ENCODE measurements at places on chromosomes 7 and 10.

GRCh38 chr7:24349339-24349738 lies 65.3 kb downstream of the NPY start:
- no peak for DNase-seq

- no peak for DNase-seq
Observed at GRCh38 chr10:111080224-111080623, 3.4 kb downstream of the ADRA2A start.

- DNase-seq: no peak
Observed at GRCh38 chr7:95693551-95694333, 78.6 kb upstream of the DYNC1I1 start.

- DNase-seq: no peak
Observed at GRCh38 chr10:110398419-110399105, 93.8 kb upstream of the SMNDC1 start.

DNA sequence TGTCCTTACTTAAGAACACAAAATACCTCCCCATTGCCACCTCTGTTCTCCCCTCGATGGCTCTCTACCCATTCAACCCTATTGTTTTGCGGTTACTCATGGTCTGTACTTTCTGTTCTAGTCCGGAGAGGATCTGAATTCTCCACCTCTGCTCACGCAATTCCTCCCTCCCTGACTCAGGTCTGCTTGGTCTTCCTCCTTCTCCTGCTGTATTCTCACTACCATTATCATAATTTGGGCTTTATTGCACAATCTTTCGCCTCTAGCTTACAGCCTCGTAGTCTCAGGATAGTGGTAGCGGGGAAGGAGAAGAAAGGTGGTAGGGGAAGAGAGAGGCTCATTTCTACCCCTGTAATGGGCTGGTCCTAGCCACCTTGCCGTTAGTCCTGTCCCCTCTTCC lies 35.4 kb upstream of the FAM180A start:
- no peak for DNase-seq

GRCh38 chr10:22436526-22436892 lies 91.2 kb downstream of the SPAG6 start:
- DNase-seq: no peak

GRCh38 chr7:125355899-125356298 lies 426.3 kb upstream of the POT1 start:
- DNase-seq: no peak

DNA sequence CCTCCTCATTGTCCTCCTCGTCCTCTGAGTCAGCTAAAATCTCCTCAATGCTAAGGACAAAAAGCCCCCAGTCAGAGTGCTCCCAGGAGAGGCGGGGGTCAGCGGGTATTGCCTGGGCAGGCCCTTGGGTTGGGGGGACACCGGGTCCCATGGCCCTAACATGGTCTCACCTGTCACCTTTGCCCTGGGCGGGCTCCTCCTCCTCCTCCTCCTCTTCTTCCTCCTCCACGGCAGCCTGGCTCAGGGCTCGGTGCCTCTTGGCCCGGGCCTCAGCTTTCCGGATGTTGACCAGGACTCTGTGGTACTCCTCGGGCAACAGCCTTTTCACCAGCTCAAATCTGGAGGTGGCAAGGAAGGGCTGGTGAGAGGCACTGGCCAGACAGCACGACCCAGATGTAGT lies 32.0 kb upstream of the FRAT2 start:
- DNase-seq: no peak

DNA sequence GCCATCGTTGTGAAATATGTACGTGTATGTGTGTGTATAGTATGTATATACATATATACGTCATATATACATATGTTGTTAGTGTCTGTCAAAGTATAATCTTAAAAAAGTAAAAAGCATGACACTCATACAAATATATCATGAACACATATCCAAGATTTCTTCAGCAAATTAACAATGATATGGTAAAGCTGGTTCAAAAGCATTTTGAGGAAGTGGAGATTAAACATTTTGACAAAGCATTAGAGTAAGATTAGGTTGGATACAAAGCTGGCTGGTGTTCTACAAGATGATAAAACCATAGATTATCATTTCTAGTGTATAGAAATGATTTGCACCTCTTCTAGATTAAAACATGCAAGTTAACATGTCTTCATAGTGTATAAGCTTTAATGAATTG lies 771 bp upstream of the NUDCD3 start:
- DNase-seq: no peak

DNA sequence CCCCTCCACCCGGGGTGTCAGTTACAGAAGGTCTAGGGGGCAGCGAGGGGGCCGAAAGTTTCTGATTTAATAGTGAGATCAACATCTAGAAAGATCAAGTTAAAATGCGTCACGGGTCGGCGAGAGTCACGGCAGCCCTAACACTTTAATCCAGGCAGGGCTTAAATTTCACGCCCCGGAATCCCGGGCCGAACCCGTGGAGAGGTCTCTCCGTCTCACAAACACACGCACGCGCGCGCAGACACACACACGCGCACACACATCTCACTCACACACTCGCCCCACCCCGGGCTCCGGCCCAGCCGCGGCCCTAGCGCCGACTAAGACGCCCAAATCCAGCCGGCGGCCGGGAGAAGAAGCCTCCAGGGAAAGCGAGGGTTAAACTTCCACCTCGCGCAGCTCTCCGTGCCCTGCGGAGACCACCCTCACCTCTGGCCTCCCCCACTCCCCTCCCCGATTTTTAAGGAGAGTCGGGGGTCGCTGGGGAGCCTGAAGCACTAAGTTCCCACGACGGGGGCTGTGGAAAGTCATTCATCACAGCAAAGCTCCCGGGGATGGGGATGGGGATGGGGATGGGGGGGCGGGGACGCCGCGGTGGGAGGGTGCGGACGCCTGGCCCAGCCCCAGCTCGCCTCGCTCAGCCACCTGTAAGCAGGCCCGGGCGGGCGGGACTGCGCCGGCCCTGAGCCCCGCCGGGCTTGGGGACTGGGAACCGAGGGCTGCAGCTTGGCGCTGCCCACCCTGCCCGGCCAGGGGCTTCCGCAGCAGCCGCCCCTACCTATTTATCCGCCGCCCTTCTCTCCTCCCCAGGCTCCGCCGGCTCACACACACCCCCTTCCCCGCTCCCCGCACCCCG lies 1.6 kb downstream of the PDGFA start:
- no peak for DNase-seq

- DNase-seq: no peak
Observed at GRCh38 chr7:2843711-2844152, 376 bp downstream of the GNA12 start.

GRCh38 chr10:97220355-97220754 lies 34.6 kb upstream of the SLIT1 start:
- no peak for DNase-seq

DNA sequence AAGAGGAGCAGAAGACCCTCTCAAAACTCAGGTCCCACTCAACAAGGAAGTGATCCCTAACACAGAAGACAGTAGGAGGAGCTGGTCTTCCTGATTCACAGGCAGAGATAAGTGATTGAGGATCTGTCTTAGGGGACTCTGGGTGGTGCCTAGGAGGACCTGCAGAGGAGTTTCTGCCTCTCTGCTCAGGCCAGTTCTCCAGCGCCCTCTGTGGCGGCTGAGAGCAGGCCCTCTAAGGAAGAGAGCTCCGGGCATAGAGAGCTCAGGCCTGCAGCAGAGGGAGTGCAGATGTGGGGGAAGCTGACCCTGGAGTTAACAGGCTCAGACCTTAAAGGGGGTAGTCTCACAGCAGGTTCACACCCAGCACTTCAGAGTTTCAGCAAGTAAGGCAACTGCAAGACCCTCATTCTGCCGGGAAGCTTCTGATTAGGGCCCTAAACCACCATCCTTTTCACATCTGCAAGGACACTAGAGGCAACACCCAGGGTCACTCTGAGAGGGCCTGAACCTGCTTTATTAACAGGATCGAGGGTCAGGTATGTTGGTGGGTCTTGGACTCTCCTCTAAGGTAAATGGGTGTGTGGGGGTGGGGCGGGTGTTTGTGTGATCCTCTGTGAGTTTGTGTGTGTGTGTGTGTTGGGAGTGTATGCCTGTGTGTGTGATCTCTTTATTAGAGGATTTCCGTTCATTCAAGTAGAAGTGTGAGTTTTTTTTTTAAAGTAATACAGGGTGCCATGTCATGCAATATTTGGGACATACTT lies 57.6 kb upstream of the TARP start:
- DNase-seq: no peak

Data from CD4-positive, alpha-beta T cell treated with Interleukin-1 beta for 1 hour (primary cell).